SIG-M5 (cell line): ENCODE measurements at places on chromosomes 1 and 21.

GRCh38 chr1:216824511-216824910 lies 101.3 kb upstream of the ESRRG start:
- no peak for DNase-seq

- no peak for DNase-seq
Measured at GRCh38 chr1:95116580-95117206, 462 bp upstream of the TLCD4 start.

DNA sequence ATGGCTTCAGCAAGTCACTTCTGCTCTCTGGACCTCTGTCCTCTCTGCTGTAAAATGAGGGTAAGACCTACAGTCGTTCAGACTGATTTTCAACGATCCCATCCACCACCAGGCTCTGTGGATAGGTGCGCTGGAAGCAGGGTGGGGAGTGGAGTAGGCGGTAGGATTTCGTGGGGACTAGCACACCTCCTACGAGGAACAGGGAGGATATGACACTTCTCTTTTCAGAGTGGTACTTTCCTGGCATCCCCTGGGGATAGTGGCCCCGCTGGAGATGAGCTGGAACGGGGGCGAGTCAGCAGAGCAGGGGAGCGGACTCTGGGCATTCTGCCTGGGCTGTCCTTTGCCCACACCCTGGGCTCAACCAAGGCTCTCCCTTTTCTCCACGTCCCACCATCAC lies 17.7 kb downstream of the ETNK2 start:
- no peak for DNase-seq

DNA sequence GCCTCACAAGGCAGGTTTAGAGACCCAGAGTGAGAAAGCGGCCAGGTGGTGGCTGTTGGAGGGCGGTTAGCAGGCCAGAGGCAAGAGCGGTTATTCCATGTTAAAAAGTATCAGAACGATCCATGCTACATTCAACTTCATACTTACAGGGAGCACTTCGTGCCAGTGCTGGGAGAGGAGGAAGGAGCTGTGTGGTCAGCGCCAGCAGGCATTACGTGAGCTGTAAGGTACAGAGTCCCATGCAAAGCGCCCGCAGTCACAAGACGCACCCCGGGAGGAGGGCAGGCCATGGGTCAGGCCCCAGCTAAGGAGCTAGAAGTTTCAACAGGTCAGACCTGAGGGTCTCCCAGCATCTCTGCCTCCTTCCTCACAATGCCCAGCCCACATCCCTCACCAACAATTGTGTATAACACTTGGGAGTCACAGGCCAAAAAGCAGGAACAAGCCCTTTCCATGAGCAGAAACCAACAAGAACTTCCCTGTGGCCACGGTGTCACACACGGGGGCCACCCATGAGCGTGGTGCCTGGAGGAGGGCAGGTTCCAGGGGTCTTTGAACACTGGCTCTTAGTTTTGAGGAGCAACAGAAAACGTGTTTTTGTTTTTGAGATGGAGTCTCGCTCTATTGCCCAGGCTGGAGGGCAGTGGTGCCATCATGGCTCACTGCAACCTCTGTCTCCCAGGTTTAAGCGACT lies 21.8 kb upstream of the GPR153 start:
- DNase-seq = no peak

GRCh38 chr1:153985941-153986761 lies at the start of gene RAB13:
TSS of gene RAB13 (minus strand) at chr1:153986339. CDS start at chr1:153986236, 103 bp downstream.
- no peak for DNase-seq

DNA sequence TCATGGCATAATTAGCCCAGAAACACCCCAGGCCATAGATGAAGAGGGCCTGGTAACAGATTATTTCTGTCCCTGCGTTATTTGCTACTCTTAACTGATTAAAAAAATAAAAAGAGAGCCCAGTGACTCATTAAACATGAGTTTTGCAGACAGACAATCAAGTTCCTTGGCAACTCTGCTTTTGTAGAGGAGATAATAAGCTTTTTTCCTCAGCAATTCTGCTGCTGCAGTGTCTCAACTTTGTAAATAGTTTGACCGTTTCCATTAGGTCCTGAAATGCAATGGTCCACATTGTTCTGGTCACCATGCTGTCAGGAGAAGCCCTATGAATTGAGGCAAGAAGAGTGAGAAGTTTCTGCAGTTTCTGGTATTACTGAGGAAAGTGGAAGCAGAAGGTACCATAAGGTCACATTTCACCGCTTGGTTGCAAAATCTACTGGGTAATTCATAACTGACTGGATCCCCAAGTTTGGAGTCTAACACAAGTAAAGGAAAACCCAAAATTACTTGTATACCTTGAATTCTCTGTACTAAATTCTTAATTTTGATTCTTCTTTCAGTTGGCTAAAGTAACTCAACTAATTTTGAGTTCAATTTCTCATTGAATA lies 139.5 kb downstream of the ZZZ3 start:
- DNase-seq = no peak

DNA sequence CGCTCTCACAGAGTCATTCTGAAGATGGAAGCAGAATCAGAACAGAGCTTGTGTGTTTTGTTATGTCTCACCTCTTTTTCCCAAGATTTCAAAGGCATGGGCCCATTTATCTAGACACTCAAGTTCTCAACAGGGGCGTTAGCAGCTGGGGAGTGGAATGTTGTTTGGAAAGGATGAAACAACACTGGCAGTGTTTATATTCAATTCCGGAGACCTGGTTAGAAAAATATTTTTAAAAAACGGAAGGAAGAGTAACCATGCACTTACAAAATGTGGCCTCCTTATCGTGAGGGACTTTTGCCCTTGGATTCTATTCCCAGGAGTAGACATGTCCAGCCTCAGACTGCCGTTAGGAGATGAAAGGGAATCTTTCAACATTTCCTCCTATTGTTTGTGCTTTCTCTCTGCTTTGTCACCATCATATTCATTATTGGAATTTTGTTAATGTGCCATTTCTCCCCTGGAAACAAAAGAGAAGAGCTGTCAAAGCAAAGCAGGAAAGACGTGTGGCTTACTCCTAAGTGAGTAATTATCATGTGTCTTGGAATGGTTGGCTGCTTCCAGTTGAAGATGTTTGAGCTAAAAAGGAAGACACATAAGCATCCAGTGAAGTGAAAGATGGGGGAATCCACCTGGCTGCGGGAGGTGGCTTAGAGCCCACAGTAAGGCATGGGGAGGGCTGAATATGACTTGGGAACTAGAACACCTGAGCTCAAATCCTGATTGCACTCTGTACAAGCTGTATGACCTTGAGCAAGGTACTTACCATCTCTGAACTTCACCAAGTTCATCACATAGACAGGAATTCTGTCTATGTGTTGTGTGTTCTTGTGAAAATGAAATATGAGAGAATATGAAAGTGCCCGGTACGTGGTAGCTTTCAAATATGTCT lies 71.7 kb upstream of the JUN start:
- DNase-seq = no peak

DNA sequence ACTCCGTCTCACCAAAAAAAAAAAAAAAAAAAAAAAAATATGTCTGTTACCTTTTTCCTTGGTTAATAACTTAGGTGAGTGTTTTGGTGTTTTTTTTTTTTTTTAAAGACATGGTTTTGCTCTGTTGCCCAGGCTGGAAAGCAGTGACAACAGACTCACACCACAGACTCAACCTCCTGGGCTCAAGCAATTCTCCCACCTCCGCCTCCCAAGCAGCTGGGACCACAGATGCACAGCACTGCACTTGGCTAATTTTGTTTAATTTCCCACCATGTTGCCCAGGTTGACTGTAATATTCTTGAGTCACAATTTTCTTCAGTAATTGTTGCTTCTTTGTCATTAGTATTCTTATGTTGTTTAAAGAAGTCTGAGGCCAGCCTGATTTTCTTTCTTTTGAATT lies 149.2 kb upstream of the SYT6 start:
- no peak for DNase-seq

- DNase-seq = no peak
Measured at GRCh38 chr1:48675251-48675650, 101.4 kb downstream of the BEND5 start.

DNA sequence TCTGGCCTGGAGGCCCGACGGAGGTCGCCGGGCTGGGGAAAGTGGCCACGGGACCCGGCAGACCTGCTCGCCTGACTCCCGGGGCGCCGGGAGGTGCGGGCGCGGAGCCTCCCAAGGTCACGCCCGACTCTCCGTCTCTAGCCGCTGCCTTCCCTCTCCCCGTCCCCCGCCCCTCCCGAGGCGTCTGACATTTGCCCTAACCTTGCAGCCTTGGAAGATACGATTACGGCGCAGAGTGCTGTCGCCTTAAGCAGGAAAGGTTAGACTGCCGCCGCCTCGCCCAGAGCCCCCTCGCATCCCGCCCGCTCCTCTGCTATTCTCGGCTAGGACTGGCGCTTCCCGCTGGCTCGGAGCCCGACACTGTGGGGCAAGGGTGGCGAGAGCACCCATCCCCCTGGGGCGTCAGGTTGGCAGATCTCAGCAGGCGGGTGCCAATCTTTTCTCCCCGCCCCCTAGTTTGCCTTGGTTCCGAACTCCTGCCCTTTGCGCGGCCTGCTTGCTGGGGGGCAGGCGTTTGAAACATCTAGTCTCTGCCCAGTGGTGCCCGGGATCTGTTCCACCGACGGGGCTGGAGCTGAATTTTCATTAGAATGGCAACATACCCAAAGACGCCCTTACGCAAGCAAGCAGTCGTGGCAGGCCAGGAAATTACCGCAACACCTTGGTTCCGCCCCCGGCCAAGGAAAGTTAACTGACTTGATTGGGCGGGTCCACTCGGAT lies 835 bp downstream of the PGM1 start:
- no peak for DNase-seq

- no peak for DNase-seq
Measured at GRCh38 chr1:247429496-247429895, 13.5 kb downstream of the NLRP3 start.

DNA sequence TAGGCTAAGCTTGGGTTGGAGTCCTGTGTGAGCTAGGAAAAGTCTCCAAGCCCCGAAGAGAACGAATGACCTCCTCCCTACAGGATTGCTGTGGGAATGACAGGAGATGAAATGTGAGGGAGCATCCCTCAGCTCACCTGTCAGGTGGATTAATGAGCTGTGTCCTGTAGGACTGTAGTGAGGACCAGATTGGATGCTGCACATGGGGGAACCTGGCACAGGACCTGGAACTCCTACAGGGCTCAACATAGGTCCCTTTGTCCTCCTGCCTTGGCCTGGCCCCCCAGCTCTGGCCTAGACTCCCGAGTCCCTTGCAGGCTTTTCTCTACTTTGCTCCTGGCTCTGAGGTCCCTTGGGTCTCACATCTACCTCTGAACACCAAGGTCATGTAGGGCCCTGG lies 155.7 kb downstream of the PTPRU start:
- DNase-seq = no peak

- DNase-seq = no peak
Measured at GRCh38 chr1:46133181-46133658, 791 bp upstream of the PIK3R3 start.

GRCh38 chr1:10529765-10530164 lies 55.0 kb downstream of the PEX14 start:
- no peak for DNase-seq

- DNase-seq = no peak
Measured at GRCh38 chr1:230206976-230207375, 139.9 kb downstream of the GALNT2 start.

DNA sequence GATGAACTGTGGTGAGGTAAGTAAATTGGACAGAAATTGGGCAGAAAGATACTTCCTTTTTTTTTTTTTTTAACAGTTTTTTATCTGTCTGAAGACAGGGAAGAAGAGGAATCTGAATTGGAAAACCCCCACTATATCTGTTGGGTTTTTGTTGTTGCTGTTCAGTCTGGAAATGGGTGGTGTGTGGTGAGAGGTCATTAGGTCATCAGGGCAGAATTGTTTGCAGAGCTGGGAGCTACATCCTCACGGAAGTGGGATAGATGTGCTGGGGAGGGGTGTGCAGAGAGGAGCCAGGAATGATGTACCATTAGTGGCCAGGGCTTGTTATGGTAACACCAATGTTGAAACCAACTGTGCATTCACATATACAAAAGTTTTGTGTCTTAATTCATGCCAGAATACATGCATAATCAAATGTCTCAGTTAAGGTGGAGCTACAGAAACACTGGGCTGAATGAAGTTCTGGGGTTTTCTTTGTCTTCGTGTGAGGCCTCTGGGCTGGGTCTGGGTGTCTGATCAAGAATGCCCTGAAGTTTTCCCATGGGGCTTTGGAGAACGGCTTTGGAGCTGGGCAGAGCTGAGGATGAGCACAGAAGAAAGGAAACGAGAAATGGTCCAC lies 12.4 kb downstream of the USP25 start:
- DNase-seq = no peak

- no peak for DNase-seq
Measured at GRCh38 chr1:44576456-44577150, 97.7 kb downstream of the TMEM53 start.

- DNase-seq = no peak
Measured at GRCh38 chr1:84374991-84375696, 23.1 kb upstream of the DNASE2B start.

- no peak for DNase-seq
Measured at GRCh38 chr1:155124503-155125463, 2.9 kb upstream of the EFNA1 start.

DNA sequence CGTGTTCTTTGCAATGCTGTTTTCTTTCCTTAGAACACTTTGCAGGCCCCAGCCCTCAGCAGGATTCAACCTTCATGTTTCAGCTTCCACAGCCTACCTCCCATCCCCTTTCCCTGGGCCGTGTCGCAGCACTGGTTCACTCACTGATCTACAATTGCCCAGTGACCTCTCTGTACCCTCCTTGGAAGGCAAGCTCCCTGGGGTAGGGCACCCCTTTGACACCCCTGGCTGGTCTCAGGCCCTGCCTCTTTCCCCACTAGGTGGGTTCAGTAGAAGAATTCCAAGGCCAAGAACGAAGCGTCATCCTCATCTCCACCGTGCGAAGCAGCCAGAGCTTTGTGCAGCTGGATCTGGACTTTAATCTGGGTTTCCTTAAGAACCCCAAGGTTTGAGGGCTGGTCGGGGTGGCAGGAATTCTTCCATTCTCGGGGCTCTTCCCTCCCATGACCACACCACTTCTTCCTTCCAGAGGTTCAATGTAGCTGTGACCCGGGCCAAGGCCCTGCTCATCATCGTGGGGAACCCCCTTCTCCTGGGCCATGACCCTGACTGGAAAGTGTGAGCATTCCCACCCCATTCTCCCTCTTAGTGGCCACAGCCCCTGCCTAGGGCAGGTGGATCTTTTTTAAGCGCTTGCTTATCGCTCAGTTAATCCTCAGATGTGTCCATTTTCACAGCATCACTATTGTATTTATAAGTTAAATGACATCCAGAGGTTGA lies 7.3 kb downstream of the RHOC start:
- DNase-seq = no peak

DNA sequence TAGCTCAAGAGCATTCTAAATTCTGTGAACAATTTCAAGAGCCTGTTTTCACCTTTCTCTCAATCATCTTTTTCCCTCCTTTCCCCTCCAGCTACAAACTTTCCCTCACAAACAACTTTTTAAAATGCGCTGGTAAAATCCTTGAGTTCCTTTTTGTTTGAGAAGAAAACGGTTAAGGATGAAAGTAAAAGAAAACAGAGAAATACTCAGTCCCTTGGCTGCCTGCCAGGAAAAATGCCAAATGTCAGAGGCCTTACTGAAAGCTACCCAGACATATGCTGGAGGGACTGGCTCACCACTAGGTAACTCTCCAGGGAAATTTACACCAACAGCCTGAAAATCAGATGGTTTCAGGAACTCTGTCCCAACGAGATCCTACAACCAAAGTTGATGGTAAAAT lies 11.0 kb upstream of the SERBP1 start:
- DNase-seq = no peak

- DNase-seq = no peak
Measured at GRCh38 chr1:95145493-95145892, 28.3 kb downstream of the TLCD4 start.

GRCh38 chr1:67956116-67956515 lies 94.3 kb downstream of the DIRAS3 start:
- no peak for DNase-seq
